ENCODE measurements at places on chromosomes 3 and 15.
A peak's percentile ranks its signal among the peaks of the same experiment; 100 is the strongest.

DNA sequence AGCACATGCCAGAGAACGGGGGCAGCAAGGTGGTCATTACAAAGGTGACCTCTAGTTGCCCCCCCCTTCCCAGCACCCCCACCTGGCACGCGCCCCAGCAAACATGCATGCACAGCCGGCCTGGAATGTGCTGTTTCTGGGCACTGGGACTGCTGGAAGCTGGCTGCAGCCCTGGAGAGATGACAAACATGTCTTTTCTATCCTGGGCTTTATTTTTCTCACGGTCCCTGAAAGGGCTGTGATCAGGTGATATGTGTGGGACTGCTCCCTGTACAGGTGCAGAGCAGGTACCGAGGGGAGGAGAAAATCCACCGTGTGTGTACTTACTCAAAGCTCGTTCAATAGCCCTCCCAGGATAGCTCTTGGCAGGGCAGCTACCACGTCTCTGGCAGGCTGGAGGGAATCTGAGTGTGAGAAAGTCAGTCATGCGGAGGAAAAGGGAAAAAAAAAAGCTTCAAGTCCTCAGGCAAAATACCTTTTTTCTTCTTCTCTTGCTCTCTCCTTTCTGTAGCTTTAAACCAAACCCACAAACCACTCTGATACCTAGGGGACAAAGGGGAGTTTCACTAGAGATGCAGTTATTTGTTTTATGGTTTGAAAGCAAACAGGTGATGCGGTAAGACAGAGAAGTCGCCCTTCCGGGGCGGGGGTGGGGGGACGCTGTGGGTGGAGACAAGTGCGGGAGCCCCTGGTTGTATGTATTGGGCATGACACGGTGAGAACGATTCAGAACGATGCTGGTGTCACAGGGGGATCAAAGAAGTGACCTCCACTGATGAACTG lies 5.0 kb upstream of the HES1 start:
- peak; percentile 65 for DNase-seq

DNA sequence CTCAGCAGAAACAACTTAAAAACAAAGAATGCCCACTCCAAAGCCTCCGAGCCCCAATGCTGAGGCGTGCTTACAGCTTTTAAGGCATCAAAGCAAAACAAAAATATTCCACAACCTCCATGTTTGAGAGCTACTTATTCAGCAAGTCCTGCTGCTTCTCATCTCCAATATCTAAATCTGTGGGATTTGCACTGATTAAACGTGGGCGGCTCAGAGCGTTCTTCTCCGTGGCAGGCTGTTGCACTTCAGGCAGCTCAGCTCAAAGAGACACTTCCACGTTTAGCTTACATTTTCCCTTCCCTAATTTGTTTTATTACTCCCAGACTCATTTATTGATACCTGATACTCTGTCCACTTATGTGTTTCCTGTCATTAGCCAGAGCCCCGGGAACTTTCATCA lies 282.6 kb upstream of the MCTP2 start:
- no peak for DNase-seq

DNA sequence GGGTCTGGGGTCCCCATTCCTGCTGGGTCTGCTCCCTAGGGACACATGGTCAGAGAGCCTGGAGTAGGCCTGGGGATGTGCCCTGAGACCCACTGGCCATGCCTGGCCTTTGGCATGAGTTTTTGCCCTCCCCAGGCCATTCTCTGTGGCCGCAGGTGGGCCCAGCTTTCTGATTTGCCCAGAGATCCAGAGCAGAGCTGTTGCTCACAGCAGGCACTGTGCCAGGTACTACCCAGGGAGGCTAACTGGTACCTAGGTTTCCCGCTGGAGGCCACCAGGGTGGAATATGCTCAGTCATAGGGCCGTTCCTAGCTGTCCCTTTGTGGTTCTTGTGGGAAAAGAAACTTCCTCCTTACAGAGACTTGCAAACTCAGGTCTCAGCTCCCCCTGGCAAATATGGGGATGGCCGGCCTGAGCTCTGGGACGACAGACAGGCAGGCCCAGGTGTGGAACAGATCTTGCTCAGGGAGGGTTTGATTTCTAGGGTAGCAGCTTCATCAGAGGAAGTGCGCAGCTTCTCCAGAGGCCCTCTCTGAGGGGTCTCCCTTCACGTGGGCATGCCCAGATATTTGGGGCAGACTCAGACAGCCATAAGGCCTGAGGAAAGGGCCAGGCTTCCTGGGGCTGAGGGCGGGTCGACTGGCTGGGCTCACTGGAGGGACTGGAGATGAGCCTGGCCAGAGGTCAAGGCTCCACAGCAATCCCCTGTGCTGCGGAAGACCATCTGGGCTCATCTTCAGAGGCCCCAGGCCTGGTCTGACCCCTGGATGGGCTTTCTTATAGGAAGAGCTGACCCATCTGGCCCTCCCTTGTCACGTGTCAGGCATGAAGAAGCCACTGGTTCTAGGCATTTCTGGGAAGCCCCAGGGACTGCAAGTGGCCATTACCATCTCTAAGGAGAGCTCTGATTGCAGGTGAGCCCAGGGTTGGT lies 28.0 kb downstream of the ACAA1 start:
- no peak for DNase-seq

- no peak for DNase-seq
Observed at GRCh38 chr3:58349792-58350626, 17.3 kb downstream of the PXK start.

GRCh38 chr3:144947895-144948294 lies 976.3 kb downstream of the DIPK2A start:
- no peak for DNase-seq

GRCh38 chr3:117696851-117697407 lies 987.4 kb downstream of the TUSC7 start:
- DNase-seq = no peak

DNA sequence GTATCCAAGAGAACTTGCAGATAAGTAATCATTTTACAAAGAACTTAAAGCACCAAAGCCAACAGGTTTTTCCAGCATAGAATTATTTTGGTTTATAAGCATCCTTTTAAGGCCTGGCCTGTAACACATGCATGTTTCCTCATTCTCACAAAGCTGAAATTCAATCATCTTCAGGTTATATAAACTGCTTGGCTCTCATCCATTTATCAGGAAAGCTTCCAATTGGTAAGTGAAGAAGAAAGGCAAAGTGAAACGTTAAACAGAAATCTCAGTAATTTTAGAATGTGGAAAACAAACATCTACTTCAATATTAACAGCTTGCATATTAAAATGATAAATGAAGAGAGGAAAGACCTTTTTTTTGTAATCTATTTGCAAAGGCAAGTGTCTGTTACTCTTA lies 1.6 kb downstream of the SERP1 start:
- no peak for DNase-seq

GRCh38 chr15:97099040-97099439 lies 768.5 kb downstream of the NR2F2 start:
- no peak for DNase-seq

DNA sequence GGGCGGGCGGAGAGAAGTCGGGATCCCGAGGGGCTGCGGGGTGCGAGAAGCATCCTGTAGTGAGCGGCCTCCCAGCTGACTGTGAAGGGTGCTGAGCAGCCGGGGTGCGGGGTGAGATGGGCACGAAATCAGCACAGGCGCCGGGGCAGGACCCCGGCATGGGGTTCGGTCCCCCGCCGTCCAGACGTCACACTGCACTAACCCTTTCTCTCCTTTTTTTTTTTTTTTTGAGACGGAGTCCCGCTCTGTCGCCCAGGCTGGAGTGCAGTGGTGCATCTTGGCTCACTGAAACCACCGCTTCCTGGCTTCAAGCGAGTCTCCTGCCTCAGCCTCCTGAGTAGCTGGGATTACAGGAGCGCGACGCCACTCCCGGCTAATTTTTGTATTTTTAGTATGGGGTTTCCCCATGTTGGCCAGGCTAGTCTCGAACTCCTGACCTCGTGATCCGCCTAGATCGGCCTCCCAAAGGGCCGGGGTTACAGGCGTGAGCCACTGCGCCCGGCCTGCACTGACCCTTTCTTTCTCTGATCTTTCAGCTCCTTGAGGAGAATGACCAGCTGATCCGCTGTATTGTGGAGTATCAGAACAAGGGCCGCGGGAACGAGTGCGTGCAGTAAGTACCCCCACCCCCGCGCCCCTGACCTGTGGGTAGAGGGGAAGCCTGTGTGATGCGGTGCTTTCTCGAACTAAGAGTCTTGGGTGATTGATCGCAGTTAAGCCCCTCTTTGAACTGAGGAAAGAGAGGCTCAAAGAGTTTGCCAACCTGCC lies 513 bp downstream of the SS18L2 start:
- DNase-seq = no peak

DNA sequence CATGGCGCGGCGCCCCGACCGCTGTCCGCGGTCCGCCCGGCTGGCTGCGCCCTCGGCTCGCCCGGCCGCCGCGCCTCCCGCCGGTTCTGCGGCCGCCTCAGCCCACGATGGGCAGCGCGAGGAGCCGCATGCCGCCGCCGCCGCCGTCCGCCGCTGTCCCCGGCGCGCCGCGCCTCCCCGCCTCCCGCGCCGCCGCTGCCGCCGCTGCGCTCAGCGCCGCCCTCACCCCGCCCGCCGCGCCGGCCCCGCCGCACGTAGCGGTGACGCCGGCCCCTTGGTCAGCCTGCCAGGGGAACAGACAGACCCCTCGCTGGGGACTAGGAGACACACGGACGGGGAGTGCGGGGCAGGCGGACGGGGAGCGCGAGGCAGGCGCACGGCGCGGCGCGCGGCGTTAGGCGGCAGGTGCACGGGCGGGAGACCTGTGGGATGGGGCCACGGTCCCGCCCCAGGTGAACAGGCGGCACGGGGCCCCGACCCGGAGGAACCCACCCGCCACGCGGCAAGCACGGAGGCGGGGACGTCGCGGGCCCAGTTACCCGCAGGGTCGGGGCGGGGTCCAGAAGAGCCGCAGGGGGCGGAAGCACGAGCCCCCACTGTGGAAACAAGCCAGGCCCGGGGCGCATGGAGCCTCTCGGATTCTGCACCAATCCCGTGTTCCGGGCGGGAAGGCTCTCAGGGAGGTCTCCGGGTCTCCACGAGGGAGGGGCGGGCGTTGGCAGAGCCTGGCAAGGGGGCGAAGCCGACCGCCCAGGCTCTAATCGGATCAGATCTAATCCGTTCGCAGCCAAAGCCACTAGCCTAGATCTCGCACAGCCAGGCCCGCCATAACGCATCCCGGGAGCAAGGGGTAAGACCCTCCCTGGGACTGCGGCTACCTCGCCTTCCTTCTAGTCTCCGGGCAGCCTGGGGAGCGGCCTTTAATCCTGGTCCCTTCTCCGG lies at the start of gene CSPG5:
TSS of gene CSPG5 (minus strand) at position 175 of the 942 bp plus-strand sequence. CDS start at position 3, 172 bp downstream.
- DNase-seq = no peak

DNA sequence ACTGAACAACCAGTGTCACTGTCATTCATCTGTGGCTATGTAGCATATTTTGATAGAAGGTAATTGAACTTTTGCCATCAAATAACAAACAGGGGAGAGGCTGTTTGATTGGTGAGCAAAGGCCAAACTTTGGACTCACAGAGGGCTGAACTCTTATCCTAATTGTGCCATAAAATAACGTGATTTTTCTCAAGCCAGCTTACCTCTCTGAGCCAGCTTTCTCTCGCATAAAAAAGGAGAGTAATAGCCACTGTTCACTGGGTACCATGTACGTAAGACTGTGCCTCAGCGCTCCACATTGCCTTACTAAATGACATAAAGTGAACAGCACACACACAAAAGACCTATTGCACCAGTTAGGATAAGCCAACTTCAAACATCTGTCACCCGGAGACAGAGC lies 216.9 kb downstream of the LRTM1 start:
- DNase-seq = peak; percentile 16

- DNase-seq = no peak
Observed at GRCh38 chr3:45280971-45281370, 54.9 kb upstream of the TMEM158 start.

- no peak for DNase-seq
Observed at GRCh38 chr3:138303474-138303873, 26.2 kb downstream of the NME9 start.

GRCh38 chr15:100596792-100597191 lies 5.2 kb downstream of the LINS1 start:
- DNase-seq = peak; percentile 35

DNA sequence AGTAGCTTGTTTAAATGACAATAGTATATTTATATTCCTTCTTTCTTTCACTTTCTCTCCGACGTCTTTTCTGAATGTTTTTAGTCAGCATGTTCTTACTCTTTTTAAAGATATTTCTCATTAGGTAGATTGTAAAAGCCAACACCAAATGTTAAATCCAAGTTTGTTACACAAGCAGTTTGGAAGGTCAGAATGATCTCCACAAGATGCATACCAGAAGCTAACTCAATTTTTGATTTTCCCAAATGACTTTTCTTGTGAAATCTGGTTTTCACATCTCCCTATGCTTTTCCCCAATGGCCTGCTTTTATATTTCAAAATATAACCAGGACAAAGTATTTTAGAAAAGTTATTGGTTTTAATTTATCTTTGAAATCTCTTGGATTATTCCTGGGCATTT lies 49.7 kb upstream of the TPRG1 start:
- no peak for DNase-seq

DNA sequence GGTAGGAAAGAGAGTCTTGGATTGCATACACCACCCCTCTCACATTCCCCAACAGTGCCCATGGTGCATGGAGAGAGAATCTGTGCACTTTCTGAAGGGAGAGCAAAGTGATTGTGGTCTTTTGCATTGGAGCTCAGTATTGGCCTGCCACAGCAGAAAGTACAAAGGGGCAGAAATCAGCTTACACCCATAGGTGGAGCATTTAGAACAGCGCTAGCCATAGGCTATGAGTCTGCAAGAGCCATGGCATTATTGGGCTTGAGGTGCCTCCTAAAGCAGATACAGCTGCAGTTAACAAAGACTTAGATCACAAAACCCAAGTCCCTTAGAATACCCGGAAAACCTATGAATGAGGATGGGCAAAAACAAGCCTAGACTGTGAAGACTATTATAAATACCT lies 21.8 kb downstream of the SI start:
- DNase-seq = no peak

- DNase-seq = peak; percentile 90
Observed at GRCh38 chr15:31365655-31366127, 39.1 kb downstream of the KLF13 start.
